ENCODE measurements at places on chromosomes 7 and 10. TPM values are rescaled to one million over a fixed set of nuclear protein-coding genes. Genes with fewer than 3 reads are reported as not detected.

The NEURL1 gene
- total RNA-seq: 0.50 TPM

The ANXA8L1 gene
- 120 TPM for total RNA-seq

The CNPY1 gene
- total RNA-seq: not detected

The PGAM2 gene
- total RNA-seq: not detected

The JAKMIP3 gene
- 1.5 TPM for total RNA-seq

The C7orf57 gene
- total RNA-seq: 0.20 TPM

The FAM25A gene
- total RNA-seq: not detected

The PNLIPRP3 gene
- not detected for total RNA-seq

The CUZD1 gene
- 1.5 TPM for total RNA-seq

The PCLO gene
- 1.2 TPM for total RNA-seq

The TAS2R3 gene
- not detected for total RNA-seq

The HOXA3 gene
- total RNA-seq: 9.6 TPM

The OR2A5 gene
- not detected for total RNA-seq

The NUTM2A gene
- 0.05 TPM for total RNA-seq

The TLX1 gene
- total RNA-seq: not detected

The EIF3B gene
- total RNA-seq: 256 TPM

The KAZALD1 gene
- 2.3 TPM for total RNA-seq

The OPN4 gene
- total RNA-seq: not detected

The IDI2 gene
- not detected for total RNA-seq

The ABCB4 gene
- not detected for total RNA-seq

The DNMBP gene
- total RNA-seq: 25.8 TPM

The FEZF1 gene
- not detected for total RNA-seq

The UFSP1 gene
- 3.1 TPM for total RNA-seq

The CLDN3 gene
- 3.9 TPM for total RNA-seq

The OR13A1 gene
- not detected for total RNA-seq

The SORCS1 gene
- total RNA-seq: not detected

The TEX47 gene
- not detected for total RNA-seq

The AKR1E2 gene
- total RNA-seq: 7.5 TPM

The ZNF365 gene
- total RNA-seq: 0.93 TPM

The SPACDR gene
- total RNA-seq: 0.67 TPM

The CHCHD3 gene
- total RNA-seq: 80.7 TPM

The C10orf105 gene
- total RNA-seq: not detected

The EPHB4 gene
- total RNA-seq: 48.1 TPM

The GBX1 gene
- not detected for total RNA-seq

The SPDYE6 gene
- total RNA-seq: not detected

The AQP1 gene
- total RNA-seq: 0.40 TPM

The LIPK gene
- total RNA-seq: not detected

The INA gene
- 29.7 TPM for total RNA-seq

The CDH23 gene
- 3.9 TPM for total RNA-seq

The ZNF117 gene
- total RNA-seq: 0.12 TPM

The PNLIP gene
- not detected for total RNA-seq

The SLC39A12 gene
- not detected for total RNA-seq

The GPR37 gene
- total RNA-seq: 0.45 TPM

The LIPN gene
- total RNA-seq: not detected

The FAM237B gene
- total RNA-seq: not detected

The ZNF316 gene
- 12.1 TPM for total RNA-seq

The ITIH2 gene
- 0.27 TPM for total RNA-seq

The GPR26 gene
- total RNA-seq: not detected

The PRPS1L1 gene
- total RNA-seq: not detected

The THNSL1 gene
- 3.3 TPM for total RNA-seq

The A1CF gene
- total RNA-seq: not detected

Data from A549 treated with ZK216348 at 1 μM for 4 hours (cell line).